Ecto neural progenitor cell (in vitro differentiated cells): ENCODE measurements at places on chromosomes 3 and 15.

GRCh38 chr15:82544431-82544830 lies 4.2 kb upstream of the RPS17 start:
- DNase-seq: no peak

DNA sequence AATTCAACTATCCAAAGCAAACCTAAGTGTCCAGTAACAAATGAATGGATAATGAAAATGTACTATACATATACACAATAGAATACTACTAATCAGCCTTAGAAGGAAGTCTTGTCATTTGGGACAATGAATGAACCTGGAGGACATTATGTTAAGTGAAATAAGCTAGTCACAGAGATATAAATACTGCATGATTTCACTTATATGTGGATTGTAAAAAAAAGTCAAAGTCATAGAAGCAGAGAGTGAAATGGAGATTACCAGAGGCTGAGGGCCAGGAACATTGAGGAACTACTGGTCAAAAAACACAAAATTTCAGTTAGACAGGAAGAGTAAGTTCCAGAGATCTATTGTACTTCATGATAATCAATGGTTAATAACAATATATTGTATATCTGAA lies 33.6 kb downstream of the MYO5A start:
- no peak for DNase-seq

DNA sequence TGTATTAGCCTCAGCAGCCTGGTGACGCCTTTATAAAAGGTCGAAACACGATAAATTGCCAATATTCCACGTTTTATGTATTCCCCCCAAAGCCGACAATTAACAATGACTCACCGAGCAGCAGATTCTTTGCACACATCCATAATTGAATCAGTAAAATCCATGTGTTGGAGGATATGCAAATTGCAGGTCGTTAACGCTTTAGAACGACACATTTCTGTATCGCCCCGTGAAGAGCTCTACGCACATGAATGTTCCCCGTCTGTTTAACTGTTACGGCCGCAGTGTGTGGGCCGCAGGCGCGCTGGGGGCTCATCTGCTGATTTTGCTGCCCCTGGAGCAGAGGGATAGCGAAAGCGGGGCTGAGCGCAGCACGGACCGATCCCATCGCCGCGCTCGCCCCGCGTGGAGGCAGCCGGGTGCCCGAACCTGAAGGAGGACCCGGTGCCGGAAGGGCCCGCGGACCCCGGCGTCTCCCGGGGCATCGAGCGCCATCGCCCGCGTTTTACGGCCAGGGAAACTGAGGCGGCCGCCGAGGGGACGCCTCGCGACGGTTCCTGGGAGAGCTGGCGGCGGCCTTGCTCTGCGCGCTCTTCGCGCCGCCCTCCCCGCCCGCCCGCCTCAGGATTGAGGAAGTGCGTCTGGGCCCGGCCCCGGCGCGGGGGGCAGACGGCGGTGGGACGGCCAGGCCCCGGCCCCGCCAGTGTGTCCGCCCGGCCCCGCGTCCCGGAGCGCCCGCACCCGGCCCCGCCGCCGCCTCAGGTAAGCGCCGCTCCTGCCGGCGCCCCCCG lies at the start of gene LRRK1:
Gene LRRK1, plus strand, starts transcription at position 668 of the 791 bp plus-strand sequence. CDS start 5,276 bp downstream, outside the sequence.
- peak; percentile 58 for DNase-seq

DNA sequence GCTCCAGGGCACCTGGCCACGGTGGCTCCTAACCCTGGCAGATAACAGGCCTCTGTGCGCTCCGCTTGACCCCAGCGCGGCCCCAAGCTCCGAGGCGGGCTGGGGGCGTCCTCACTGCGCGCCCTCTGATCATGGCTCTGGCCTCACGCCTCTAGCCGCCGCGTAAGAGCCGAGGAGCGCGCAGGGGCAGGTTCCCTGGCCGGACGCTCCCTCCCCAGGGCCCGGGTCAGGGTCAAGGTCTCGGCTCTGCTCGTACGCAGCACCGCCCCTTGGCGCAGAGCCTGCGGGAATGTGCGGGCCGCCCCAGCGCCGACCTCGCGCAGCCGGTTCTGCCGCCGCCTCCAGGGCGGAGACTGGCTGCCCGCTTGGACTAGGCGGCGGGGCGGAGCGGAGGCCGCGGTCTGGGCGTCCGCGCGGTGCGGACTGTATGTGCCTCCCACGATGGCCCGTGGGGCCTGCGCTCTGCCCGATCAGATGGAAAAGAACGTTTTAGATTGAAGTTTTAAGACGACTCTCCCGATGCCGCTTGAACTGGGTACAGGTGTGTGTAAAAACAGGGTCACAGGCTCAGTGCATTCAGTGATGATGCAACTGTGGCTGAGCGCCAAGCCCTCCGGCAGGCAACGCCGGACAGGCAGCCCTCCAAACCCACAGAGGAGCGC lies 40.8 kb downstream of the CHST14 start:
- peak; percentile 75 for DNase-seq

GRCh38 chr3:155554777-155555451 lies 190.0 kb downstream of the PLCH1 start:
- DNase-seq: no peak

DNA sequence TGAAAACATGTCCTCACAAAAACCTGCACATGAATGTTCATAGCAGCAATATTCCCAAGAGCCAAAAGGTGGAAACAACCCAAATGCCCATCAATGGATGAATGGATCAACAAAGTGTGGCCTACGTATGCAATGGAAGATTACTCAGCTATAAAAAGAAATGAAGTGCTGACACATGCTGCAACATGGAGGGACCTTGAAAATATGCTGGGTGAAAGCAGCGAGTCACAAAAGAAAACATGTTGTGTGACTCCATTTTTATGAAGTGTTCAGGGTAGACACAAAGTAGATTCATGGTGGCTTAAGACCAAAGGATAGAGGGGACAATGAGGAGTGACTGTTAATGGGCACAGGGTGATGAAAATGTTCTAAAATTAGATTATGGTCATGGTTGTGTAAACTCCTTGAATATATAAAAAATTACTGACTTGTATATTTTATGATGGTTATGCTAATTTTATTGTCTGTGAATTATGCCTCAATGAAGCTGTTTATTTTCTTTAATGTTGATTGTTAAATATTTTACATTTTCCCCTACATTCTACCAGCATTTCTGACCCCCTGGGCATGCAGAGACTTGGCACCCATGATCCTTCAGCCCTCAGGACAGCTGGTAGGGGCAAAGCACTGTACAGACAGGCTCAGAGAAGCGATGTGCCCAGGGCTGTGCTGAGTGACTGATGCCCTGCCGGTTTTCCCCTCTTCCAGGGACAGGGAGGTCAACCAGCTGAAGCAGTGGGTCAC lies 37.8 kb downstream of the CFAP100 start:
- DNase-seq: no peak

DNA sequence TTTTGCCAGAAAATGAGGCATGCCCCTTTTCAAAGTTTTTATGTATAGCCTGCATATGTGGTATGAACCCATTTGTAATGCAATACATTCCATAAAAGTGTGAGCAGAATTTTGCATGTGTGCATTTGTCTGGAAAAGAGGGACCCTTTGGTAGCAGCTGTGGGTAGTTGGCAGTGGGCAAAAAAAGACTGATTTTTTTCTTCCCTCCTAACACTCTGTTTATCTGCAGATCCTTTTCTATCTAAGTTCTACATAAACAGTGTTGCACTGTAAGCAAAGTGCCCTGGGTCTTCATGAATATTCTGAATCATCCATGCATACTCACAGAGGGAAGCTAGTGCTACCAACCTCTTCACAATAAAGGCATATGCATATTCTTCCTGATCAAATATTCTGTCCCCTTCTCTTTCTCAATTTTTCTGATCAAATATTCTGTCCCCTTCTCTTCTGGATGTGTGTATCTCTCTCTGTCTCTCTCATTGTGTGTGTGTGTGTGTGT lies 211.2 kb upstream of the EIF1B start:
- no peak for DNase-seq

DNA sequence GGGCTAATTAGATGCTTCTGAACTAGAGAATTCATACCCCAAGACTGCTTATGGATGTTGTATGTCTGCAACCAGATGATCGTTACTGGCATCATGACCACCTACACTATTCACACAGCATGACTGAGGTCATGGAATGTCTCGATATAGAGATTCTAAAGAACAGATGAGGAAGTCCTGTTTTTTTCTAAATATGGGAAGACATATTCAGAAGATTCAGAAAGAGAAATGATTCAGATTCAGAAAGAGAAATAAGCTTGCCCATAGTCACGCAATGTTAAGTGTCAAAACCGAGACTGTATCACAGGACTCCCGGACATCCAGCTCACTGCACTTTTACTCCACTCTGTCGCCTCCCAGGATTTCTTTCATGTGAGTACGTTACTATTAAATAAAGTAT lies 136.2 kb downstream of the TPRG1 start:
- DNase-seq: no peak

GRCh38 chr3:138317687-138318086 lies 12.0 kb downstream of the NME9 start:
- no peak for DNase-seq

DNA sequence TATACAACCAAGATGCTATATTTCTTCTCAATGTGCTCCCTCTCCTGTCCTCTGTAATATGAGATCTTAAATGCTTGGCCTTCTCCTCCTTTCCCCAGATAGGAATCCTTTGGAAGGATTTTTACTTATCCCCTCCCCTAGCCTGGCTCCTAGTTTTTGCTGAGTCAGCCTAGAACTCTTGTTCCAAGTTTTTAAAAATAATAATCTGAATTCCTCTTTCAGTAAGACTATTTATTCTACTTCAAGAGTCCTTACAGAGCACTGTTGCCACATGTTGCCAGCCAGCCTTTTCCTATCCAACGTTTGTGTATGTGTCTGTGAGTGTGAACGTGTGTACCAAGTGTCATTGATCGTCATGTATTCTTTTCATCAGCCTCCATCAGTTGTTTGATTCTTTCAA lies 11.0 kb upstream of the KCNMB2 start:
- no peak for DNase-seq

- no peak for DNase-seq
These were observed 11.0 kb upstream of the DPH6 start for GRCh38 chr15:35557012-35557411.

DNA sequence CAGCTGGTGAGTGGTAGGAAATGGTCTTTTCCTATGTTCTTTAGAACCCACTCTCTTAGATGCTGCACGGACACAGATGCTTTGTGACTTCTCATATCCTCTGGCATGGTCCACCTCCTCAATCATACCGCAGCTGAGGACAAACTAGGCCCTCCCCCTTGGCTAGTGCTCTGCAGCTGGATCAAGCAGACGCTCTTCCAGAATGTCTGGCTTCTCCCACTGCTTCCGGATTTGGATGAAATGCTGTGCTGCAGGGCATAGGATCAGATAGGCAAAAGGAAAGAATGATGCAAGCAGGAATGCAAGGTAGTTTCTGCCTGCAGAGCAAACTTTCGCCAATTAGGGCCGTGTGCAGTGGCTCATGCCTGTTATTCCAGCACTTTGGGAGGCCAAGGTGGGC lies 75.7 kb upstream of the SLC4A7 start:
- DNase-seq: peak; percentile 42

GRCh38 chr3:1987980-1988379 lies 110.7 kb upstream of the CNTN4 start:
- DNase-seq: no peak

DNA sequence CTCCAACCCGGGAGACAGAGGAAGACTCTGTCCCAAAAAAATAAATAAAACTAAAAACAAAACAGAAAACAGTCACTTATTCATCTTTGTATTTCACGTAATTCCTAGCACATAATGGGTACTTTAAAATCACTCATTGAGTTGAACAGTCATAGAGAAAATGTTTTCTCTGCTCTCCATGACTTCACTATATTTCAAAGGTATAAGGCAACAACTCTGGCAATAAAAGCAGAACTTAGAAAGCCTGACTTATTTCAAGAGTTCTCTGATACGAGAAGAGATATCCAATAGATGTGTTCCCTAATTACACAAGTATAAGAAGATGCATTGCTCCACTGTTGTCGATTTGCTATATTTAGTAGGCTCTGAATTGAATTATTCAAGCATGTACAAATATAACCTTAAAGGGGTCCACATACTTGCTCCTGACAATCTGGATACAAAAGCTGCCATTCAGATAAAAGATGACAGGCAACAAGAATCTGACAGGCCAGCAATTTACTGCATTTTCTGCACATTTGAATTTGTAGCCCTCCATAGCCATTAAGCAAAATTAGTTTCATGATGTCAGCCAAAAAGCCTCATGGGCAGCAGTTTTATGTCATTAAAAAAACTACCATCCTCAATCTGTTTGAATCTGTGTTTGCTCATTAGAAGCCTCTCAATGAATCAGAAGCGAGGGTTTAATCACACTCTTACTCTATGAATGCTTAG lies 47.9 kb downstream of the PEAK1 start:
- DNase-seq: no peak

- DNase-seq: no peak
These were observed 72.9 kb downstream of the ANXA2 start for GRCh38 chr15:60324706-60325438.

DNA sequence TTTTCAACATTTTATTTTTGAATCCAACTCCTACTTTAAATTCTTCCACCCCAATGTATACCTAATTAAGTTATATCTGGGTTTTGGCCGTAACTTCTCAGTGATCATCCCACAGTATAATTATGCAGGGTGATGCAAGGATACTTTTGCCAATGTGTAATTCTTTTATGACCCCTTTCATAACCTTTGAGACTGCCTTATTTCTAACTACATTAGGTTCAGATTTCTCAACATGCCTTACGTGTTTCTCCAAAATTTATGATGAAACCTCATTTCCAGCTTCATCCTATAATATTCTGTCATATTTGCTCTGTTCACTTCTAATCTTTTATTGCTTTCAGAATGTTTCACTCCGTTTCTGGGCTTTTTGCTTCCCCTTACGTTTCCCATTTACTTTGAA lies 1229.6 kb upstream of the ALCAM start:
- DNase-seq: no peak

GRCh38 chr15:67196672-67197363 lies 57.6 kb downstream of the AAGAB start:
- DNase-seq: no peak

DNA sequence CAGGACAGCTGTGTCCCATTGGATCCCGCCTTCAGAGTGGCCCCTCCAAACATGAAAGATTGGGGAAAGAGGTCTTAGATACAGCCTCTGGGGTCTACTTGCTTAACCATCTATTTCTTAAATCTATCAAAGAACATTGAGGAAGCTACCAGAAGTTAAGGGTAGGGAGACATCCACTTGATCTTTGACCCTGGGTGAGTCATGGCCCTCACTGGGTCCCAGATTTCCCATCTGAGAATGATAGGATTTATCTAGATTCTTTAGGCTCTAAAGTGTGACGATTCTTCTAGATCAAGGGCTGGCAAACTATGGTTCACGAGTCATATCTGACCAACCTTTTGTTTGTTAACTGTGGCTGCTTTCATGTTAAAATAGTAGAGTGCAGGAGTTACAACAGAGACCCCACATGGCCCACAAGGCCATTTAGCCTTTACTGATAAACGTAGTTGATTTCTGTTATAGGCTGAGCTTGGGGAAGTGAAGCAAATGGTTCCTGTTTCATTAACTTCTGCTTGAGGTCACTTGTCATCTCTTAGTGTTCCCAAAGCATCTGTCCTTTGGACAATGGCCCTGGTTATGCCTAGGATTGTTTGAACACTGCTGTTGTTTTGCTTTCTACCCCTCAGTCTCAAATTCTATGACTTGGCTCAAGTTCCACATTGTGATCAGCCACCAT lies 8.0 kb downstream of the MUC13 start:
- DNase-seq: no peak

- DNase-seq: no peak
These were observed 25.5 kb upstream of the AKAP13 start for GRCh38 chr15:85354948-85355347.
